B cell (primary cell): ENCODE measurements at places on chromosomes 1 and 21.

GRCh38 chr1:203065986-203066385 is 19.8 kb downstream of the MYOG start:
- no peak for DNase-seq

DNA sequence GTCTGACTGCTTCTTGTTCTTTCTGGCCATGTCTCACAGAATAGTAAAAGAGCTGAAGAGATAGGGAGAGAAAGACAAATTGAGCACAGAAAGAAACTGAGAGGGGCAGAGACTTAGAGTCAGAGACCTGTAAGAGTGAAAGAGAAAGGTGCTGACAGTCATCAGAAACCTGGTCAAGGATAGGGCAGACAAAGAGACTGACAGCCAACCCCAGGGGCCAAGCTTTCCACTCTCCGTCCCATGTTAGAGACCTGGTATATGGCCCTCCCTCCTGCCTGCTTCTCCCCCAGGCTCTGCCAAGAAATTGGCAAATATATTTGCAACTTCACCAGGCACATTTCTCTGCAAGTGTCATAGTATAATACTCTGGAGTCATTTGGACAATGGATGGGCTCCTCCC is 64.6 kb downstream of the RHBG start:
- DNase-seq = no peak

DNA sequence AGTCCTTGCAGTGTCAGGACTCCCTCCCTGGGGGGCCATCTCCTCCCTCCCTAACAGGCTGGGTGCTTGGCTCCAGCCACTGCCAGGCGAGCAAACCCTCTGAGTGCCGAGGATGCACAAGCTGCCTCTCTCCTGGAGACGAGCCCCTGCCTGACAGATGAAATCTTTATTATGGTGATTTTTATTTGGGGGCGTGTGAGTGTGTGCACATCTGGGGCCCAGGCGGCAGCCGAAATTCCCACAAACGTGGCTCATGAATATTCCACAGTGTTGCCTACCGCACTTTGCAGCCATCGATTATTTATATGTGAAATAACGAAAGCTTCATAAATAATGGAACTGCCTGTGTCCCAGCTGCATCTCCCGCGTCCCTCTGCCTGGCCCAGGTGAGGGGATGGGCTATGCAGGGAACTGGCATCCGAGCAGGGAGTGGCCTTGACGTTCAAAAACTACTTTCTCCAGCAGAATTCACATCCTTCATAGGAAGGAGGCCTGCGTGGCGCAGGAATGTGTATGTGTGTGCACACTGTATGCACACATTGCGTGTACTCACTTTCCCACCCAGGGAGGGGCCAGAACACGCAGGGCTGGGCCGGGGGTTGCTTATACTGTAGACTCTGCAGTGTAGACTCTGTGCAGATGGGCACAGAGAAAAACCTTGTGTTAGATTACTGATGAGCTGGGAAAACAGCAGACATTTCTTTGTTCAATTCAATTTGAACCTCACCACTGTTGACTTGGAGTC is 73.1 kb downstream of the UBIAD1 start:
- no peak for DNase-seq

GRCh38 chr1:217133092-217133491 is 409.9 kb upstream of the ESRRG start:
- DNase-seq = no peak

GRCh38 chr1:230753191-230753585 is 6.0 kb downstream of the CAPN9 start:
- DNase-seq = no peak

DNA sequence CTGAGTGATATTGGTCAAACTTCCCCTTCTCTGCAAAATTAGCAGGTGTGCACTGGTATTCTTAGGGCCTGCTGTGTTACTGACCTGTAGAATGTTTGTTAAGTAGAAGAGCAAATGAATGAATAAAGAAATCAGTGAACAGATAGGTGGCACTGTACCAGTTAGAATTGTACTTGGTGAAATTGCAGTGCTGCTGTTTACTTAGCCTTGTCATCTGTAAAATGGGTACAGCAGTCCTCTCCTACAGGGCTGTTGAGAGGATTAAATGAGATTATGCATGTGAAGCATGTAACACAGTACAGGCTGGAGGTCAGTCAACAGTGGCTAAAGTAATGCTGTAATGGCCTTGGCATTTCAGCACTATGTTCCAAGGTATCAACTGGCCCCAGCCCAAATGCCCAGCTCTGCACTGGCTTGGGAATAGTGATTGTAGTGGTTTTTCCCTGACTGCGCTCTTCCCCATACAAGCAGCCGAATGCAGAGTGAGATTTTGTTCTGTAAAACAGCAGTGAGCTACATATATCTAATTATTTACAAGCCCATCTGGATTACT is 10.5 kb downstream of the VANGL1 start:
- DNase-seq = no peak

- no peak for DNase-seq
These were observed 675.1 kb upstream of the ADGRL2 start for GRCh38 chr1:81125672-81126071.
